ENCODE measurements at places on chromosomes 1 and 21.

DNA sequence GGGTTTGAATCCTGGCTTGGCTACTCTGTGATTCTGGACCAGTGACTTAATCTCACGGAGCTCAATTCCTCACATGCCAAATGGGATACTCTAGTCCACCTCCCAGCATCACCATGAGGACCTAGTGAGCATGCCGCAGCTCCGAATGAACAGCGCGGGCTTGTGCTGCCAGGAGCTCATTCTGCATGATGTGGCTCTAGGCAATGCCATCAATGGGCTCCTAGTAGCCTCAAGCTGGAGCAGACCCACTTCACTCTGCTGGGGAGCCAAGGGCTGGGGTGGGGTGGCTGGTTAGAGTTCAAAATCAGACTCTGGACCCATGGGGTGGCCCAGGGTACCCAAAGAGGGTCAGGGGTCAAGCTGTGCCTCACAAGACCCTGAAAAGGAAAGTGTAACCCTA, 41.5 kb downstream of the CDK18 start:
- no peak for DNase-seq

GRCh38 chr1:170068923-170069322, 5.6 kb downstream of the KIFAP3 start:
- no peak for DNase-seq

- no peak for DNase-seq
These were observed 137.8 kb downstream of the HIVEP3 start for GRCh38 chr1:41780916-41781315.

- DNase-seq, result no peak
These were observed 33.8 kb downstream of the PEX14 start for GRCh38 chr1:10508511-10508951.

GRCh38 chr1:160821627-160822026, 25.7 kb downstream of the LY9 start:
- DNase-seq, result no peak

- DNase-seq, result no peak
These were observed 13.6 kb downstream of the FHAD1 start for GRCh38 chr1:15260418-15261154.

- DNase-seq, result no peak
These were observed 142.1 kb downstream of the MRPS6 start for GRCh38 chr21:34215501-34215900.

GRCh38 chr1:211882381-211883004, 51.9 kb upstream of the LPGAT1 start:
- DNase-seq, result no peak

DNA sequence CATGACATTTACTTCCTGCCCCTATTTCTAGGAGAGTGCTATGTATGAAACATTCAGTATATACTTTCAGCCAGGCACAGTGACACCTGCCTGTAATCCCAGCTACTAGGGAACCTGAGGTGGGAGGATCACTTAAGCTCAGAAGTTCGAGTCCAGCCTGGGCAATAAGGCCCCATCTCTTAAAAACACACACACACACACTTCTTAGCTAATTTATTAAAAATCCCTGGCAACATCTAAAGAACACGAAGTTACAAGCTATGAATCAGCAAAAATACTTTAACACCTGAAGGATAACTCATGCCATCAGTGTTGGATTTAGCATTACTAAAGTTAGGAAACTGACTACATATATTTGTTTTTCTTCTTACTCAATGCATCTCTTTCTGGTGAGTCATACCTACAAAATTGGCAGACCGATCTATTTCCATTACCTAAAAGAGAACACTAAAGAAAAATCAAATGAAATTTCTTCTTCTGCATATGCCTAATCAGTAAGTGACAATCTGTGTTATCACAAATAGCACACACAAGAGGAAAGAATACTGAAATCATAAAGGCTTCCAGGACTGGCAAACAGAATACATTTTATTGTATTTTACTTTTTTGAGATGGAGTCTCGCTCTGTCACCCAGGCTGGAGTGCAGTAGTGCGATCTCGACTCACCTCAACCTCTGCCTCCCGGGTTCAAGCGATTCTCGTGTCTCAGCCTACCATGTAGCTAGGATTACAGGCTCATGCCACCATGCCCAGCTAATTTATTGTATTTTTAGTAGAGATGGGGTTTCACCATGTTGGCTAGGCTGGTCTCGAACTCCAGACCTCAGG, 41.4 kb downstream of the RNF115 start:
- no peak for DNase-seq

DNA sequence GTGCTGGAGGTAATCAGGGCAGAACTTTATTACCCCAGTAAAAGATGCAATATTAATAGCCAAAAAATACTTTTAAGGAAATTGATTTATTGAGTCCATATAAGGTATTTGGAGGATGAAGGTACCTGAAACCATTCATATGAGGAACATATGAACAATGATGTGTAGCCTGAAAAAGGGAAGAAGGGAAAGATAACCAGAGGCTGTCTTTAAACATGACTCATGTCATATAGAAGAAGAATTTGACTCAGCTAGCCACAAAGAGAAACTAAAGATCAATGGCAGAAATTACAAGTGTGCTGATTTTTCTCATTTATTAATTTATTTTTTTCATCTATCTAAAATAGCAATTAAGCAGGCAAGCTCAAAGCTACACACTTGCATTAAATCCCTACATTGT, 136.2 kb upstream of the DUSP10 start:
- DNase-seq, result no peak

DNA sequence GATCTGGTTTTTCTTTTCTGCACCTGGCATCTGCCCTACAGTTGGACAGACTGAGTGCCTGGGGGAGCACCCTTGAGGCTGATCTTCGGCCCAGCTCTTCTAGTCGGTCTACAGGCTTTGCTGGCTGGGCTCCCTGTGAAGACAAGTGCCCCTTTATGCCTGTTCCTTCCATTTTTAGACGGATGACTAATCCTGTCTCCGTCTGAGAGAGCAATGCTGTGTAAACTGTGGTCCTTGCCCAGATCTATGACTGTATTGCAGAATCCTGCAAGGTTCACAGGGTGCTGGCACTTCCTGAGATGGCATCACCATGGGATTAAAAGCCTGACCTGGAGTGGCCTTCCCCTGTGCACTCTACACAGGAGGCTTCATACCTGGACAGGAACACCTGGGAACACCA, 47.6 kb upstream of the SAMD13 start:
- DNase-seq, result peak; percentile 77

DNA sequence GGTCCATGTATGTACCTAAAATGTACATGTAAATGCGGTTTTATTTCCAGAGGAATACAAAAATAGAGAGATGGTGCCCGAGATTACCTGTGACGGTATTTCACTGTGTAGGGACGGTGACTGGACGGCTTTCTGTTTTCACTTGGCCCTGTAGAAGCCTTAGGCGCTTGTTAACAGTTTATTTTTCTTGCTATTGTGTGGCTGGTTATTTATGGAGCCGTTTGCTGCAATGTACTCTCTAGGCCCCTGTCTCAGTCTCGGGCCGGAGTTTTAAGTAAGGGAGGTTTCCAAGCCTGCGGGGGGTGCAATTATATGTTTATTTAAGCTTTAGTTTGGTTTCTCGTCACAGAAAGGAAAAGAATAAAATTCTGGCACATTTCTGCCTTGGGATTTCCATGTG, 413 bp downstream of the EFCAB7 start:
- no peak for DNase-seq

- no peak for DNase-seq
These were observed 87.3 kb downstream of the TBX15 start for GRCh38 chr1:118900643-118901440.

- DNase-seq, result no peak
These were observed 78.8 kb upstream of the RBM34 start for GRCh38 chr1:235239851-235240250.

DNA sequence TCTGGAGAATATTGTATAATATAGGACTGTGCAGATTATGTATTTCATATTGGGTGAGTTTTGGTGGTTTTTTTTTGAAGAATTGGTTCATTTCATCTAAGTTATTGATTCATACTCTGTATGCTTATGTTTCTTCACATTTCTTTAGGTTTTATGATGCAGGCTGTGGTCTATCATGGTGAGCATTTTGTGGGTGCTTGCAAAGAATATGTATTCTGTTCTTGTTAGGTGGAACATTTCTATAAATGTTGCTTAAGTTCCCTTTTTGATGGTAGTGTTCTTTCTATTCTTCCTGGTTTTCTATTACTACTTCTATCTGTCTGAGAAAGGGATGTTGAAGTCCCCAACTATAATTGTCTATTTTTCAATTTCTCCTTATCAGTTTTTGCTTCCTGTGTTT, 42.6 kb downstream of the PKN2 start:
- no peak for DNase-seq

GRCh38 chr1:225962440-225962975, 21.5 kb upstream of the LEFTY2 start:
- DNase-seq, result no peak

GRCh38 chr21:42191696-42192595, 27.0 kb upstream of the ABCG1 start:
- DNase-seq, result no peak

DNA sequence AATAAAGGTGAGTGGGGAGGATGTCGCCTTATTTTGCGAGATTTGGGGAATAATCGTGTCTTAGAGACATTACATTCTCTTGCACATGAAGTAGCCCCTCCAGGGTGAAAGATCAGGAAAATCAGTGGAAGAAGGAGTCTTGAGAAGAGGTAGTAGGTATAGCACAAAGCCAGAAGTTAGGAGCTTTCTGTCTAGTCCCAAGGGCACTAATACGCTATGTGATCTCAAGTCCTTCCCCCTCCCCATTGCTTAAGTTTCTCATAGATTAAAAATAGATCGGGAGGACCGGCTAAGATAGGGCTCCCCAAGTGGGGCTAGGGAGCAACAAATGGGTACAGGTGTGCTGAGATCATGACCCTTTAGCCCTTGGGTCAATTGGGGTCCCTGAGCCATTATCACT, 13.5 kb downstream of the LRRN2 start:
- no peak for DNase-seq

DNA sequence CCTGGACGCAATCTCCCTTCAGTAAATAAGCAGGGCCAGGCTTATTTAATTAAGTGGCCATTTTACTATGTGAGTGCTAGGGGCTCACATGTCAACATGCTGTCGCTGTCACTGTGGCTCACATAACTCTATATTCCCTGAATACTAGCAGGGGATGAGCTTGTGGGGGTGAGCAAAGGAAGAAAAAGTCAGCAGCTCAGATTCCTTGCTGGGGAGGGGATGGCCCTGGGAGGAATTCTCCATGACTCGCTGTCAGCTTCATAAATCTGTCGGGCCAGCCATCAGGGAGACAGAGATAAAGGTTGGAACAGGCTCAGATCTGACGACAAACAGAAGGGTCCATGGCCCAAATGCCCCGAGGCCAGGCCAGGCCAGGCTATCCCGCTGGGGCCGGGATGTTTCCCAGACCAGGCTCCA, 26.0 kb upstream of the PLEKHG5 start:
- DNase-seq, result peak; percentile 46

DNA sequence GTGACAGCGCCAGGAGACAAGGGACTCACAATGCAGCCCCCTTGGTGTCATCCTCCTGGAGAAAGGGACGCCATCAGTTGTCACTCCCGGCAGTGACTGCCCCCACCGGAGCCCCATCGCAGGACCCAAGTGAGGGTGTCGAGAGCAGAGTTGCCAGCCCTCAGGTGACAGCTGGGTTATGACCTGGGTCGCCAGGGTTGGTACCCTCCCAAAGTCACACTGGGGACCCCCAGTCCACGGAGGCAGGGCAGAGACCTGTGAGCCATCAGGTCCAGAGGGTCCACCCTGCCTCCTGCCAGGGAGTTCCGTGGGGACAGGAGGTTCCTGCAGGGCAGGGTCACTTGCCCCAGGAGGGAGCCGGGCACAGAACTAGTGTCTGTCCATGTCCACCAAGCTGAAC, 78.2 kb upstream of the IFFO2 start:
- no peak for DNase-seq

- DNase-seq, result no peak
These were observed 421.0 kb downstream of the MRPL39 start for GRCh38 chr21:25186273-25186672.

GRCh38 chr1:31576201-31576669, at the start of gene TINAGL1:
Gene TINAGL1 (plus strand): TSS chr1:31576515. CDS start chr1:31577149, 634 bp downstream.
- DNase-seq, result no peak

GRCh38 chr1:2860476-2861142, 59.1 kb upstream of the TTC34 start:
- peak; percentile 57 for DNase-seq

DNA sequence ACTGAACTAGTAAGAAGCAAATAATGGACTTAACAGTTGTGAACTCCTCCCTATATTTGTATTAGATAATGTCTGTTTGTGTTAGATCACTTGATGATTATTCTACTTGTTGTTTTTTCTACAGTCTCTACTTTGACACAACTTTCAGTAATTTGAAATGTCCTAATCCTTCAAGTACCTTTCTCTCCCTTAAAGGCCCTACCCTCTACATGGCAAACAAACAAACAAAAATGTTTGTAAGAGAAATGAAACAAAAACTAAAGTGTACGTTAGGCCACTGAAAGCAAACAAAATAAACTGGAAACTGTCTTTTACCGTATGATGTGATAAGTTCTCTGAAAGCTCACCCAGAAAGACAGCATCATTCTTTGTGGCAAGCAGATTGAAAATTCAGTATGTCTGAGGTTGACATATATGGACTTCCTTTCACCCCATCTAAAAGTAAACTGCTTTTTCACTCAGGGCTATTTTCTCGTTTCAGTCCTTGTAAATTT, 255.9 kb upstream of the SNX7 start:
- no peak for DNase-seq

GRCh38 chr1:219174460-219175211, 958 bp downstream of the LYPLAL1 start:
- DNase-seq, result peak; percentile 50

DNA sequence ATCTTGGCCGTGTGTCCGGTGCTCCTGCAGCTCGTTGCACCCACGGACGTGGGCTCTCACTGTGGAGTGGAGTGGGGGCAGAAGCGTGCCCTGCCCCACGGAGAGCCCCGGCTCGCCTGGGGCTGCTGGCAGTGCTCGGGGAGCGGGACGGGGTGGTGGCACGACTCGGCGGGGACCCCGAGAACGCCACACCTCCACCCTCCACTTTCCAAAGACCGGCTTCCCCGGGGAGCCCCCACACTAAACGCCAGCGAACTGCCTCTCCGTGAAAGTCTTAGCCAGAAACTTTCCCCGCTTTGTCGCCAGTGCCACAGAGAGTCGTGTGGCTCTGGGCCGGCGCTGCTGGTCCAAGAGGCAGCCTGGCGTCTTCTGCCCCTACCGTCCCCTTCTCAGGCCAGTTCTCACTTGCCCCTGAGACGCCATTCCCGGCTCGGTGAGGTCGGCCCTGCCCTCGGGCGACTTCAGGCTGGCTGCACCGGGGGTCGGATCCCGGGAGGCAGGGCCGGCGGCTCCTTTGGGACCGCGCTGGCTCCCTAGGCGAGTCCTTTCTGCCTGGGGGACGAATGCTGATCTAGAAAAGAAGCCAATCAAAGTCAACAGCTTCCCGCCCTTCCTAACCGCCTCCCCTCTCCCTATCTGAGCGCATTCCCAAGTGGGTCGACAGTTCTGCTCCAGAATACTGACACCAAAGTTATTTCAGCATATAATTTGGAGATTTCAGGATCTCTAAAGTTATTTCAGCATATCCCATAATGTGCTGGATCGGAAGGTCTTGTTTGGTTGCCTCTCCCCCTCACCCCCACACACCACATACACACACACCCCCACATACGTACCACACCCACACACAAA, 2.6 kb upstream of the SAMD13 start:
- DNase-seq, result peak; percentile 60

All from aorta (tissue), 5 donors.